Effector CD8-positive, alpha-beta T cell (primary cell): ENCODE measurements at places on chromosomes 7 and 10.

GRCh38 chr10:130483691-130484467, 347.7 kb downstream of the GLRX3 start:
- no peak for DNase-seq

DNA sequence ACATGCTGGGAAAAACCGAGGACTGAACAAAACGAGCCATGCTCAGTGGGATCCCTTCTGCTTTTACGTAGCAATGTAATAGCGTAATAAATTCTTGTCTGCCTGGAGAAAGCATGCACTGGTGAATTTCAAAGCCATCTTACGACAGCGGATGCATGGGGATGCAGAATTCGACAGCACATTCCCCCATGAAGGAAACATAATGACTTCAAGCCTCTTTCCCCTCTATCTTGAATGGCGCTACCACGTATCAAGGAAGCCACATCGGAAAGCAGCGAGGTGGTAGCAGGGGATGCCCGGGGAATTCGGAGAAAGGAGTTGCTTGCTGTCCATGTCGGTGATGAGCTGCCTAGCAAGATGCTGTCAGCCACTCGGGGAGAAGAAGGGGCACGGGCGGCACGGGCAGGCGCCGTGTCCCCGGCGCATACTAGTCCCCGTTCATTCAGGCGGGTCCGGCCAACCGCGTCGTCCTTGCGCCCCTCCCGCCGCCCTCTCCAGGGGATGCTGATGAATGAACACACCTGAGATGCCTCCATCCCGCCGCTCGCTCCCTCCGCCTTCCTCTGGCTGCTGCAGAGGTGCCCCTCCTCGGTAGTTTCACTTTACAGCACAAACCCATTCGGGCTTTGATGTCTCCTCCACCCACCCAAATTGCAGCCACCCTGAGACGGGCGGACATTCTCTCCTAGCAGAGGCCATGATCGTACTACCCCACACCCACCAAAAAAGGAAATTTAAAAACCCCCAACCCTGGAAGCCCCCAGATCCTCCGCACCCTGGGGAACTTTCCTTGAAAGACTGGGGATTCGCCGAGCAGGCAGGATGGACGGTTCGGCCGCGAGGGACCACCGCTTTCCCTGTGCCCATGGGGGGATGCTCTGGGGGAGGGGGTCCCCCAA, 644 bp downstream of the SORBS1 start:
- peak; percentile 16 for DNase-seq

- DNase-seq = no peak
Observed at GRCh38 chr7:81469153-81469868, 300.5 kb downstream of the HGF start.

DNA sequence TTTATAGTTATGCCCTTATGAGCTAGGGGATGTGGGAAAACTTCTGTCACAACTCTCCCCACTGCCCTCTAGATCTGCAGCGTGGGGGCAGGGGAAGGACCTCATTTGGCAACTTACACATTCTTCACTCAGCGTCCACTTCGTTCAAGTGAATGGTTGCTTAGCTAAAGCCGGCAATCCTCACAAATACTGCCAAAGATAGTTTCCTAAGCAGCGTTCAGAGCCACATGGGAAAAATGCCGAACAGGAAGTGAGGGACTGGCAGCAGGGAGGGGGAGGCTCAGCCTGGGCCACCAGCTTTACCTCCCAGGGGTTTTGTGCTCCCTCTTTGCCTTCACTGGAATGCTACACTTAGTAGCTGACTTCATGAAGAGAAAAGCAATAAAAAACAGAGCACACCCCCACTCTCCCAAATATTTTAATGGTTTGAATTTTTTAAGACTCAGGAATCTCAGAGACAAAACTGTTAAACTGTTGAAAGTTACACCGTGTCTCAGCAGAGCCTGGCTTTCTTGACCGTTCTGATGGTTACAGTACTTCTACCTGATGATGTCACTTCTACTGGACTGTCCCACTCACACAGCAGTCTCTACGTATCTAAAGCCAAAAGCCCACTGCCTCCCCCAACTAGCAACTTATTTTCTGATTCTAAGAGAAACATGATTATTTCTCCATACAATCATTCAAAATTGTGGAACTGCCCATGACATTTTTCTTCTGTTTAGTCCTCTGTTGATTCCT, 10.4 kb downstream of the GRM3 start:
- no peak for DNase-seq
